Astrocyte (in vitro differentiated cells and primary cell): ENCODE measurements at places on chromosomes 1 and 21. TPM values are rescaled to one million over a fixed set of nuclear protein-coding genes. Genes with fewer than 3 reads are reported as not detected.

GSTM1 gene
- not detected in 2 replicates for total RNA-seq

MYCL gene
- 3.3 and 3.8 TPM in 2 replicates for total RNA-seq

RNU1-3 gene
- total RNA-seq: 1,356 and 1,553 TPM in 2 replicates

L1TD1 gene
- total RNA-seq: 9.9 and 10.6 TPM in 2 replicates

DIO1 gene
- total RNA-seq: not detected in 2 replicates

TNFSF4 gene
- total RNA-seq: 3.0 and 3.3 TPM in 2 replicates

TNFRSF9 gene
- 2.8 and 3.4 TPM in 2 replicates for total RNA-seq

PTPN22 gene
- 1.2 and 1.3 TPM in 2 replicates for total RNA-seq

RGS8 gene
- total RNA-seq: 0.09 and 0.12 TPM in 2 replicates

LYPD8 gene
- total RNA-seq: not detected in 2 replicates

PCSK9 gene
- total RNA-seq: 0.53 and 1.4 TPM in 2 replicates

DNALI1 gene
- 7.2 and 9.6 TPM in 2 replicates for total RNA-seq

CAMTA1 gene
- 69.2 and 77.6 TPM in 2 replicates for total RNA-seq

NEGR1 gene
- 7.4 and 8.6 TPM in 2 replicates for total RNA-seq

GLRX2 gene
- 37.0 and 37.1 TPM in 2 replicates for total RNA-seq

CD1B gene
- not detected in 2 replicates for total RNA-seq

BSND gene
- not detected in 2 replicates for total RNA-seq

RNU1-2 gene
- total RNA-seq: 1,356 and 1,553 TPM in 2 replicates

DMAP1 gene
- total RNA-seq: 33.2 and 33.8 TPM in 2 replicates

NCAM2 gene
- 4.6 and 6.8 TPM in 2 replicates for total RNA-seq

CFAP107 gene
- not detected in 2 replicates for total RNA-seq

RBM11 gene
- 2.6 and 3.4 TPM in 2 replicates for total RNA-seq

FCRLB gene
- 0.72 and 0.79 TPM in 2 replicates for total RNA-seq

PADI1 gene
- total RNA-seq: not detected in 2 replicates

PAFAH2 gene
- 13.6 and 14.1 TPM in 2 replicates for total RNA-seq

OR2T2 gene
- not detected in 2 replicates for total RNA-seq

CD48 gene
- not detected in 2 replicates for total RNA-seq

EXTL1 gene
- total RNA-seq: 26.4 and 39.9 TPM in 2 replicates
